ENCODE measurements at places on chromosomes 13 and 19. TPM values are rescaled to one million over a fixed set of nuclear protein-coding genes. Genes with fewer than 3 reads are reported as not detected.

CNN1 gene
- polyA plus RNA-seq = not detected

PLVAP gene
- not detected for polyA plus RNA-seq

ZNF85 gene
- 7.5 TPM for polyA plus RNA-seq

CRB3 gene
- not detected for polyA plus RNA-seq

SRRM5 gene
- polyA plus RNA-seq = not detected

IGSF23 gene
- polyA plus RNA-seq = not detected

NOTCH3 gene
- polyA plus RNA-seq = 0.41 TPM

ZNF560 gene
- not detected for polyA plus RNA-seq

TJP3 gene
- polyA plus RNA-seq = not detected

DHDH gene
- polyA plus RNA-seq = not detected

CD209 gene
- not detected for polyA plus RNA-seq

SERTM1 gene
- 0.12 TPM for polyA plus RNA-seq

ZNF610 gene
- 11.7 TPM for polyA plus RNA-seq

GAS6 gene
- 2.5 TPM for polyA plus RNA-seq

Measured in Purkinje cell (primary cell).